NCI-H524 treated with DMSO at 0.1 percent for 48 hours (cell line): ENCODE measurements at places on chromosomes 11 and 22.

- no peak for DNase-seq
Observed at GRCh38 chr11:4748438-4748837, 21.3 kb downstream of the OR51F1 start.

DNA sequence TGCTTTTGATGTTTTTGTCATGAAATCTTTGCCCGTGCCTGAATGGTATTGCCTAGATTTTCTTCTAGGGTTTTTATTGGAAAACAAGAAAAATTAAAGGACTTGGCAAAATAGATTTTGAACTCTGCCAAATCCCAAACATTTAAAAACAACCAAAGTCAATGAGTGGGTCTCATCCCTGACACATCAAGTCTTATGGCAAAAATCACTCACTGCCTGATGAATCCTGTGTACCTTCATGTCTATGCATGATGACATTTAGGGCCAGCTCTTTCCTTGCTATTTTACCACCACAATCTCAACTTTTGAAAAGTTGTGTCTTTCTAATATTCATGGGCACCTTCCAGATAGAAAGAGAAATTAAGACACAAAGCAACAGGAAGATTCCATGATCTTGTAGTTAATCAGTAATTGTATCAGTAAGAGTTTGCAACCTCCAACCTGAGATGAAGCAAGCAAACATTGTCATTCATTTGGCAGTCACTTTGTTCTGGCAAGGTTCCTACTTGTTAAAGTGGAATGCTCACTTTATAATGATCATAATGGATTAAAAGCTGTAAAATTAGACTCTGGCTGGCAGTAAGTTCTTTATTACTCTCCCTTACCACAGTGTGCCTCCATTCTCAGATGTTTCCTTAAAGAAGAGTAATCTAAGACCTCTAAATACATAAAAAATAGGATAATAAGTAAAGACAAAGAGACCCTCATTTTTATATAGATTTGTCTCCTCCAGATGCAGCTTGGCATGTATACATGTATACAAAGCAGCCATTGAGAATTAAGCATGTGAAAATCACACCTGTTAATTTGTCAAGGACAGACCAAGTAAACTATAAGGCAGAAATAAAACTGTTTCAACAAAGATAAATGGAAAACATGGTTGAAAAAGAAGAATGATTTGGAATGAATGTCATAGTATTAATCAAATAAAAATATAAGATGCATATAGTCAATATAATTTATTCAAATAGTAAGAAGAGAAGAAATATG lies 51.6 kb downstream of the ETS1 start:
- no peak for DNase-seq

DNA sequence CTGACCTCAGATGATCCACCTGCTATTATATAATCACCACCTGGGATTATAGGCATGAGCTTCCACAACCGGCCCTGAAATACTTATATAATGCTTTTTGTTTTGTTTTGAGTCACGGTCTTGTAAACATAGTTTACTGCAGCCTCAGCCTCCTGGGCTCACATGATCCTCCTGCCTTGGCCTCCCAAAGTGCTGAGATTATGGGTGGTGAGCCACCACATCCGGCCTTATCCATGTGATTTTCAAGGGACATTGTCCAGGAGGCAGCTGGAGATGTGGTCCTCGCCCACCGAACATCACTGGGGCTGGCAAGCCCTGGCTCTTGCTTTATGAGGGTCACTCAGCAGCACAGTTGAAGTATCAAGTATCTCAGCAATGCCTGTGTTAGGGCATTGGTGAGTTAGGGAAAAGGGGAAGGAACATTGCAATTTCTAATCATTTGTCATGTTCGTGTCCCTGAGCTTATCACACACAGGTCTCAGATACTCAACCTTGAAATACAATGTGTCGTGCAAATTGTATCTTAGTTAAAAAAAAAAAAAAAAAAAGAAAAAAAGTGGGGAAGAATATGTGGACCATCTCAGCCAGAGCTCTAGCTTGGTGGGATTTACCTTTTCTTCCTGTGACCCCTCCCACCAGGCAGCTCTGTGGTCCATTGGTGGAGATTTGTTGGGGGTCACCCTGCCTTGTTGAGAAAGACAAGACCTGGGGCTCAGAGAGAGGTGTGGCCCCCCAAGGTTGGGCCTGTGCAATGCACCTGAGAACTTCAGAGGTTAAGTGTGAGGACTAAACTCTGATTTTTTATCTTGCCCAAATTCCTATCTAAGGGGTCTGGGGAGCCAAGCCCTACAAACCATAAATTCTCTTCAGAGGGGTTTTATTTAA lies 40.4 kb upstream of the MAPK1 start:
- no peak for DNase-seq

GRCh38 chr11:64285885-64286800 lies 495 bp downstream of the GPR137 start:
- no peak for DNase-seq

- no peak for DNase-seq
Observed at GRCh38 chr11:76008474-76008873, 193.5 kb downstream of the UVRAG start.

DNA sequence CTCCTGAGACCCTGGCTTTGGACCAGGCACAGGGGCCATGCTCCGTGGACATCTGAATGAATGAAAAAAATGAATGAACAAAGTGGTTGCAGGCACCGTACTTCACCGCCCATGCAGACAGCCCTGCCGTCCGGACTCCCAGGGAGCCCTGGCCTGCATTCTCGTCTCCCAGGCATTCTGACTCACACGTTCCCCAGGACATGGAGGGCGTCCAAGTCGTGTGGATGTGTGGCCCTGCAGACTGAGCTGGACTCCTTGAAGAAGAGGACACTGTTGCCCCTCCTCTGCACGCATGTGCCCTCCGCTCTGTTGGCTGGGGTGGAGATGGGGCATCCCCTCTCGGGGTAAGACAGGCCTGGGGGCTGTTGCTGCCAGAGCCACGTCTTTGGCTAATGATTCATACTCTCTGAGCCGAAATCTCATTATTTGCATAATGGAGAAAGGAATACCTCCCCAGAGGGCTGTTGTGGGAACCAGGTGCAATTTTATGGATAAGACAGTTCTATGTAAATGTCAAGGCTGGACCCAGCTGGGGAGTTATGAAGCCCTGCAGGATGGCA lies 49.7 kb downstream of the RTL6 start:
- no peak for DNase-seq

DNA sequence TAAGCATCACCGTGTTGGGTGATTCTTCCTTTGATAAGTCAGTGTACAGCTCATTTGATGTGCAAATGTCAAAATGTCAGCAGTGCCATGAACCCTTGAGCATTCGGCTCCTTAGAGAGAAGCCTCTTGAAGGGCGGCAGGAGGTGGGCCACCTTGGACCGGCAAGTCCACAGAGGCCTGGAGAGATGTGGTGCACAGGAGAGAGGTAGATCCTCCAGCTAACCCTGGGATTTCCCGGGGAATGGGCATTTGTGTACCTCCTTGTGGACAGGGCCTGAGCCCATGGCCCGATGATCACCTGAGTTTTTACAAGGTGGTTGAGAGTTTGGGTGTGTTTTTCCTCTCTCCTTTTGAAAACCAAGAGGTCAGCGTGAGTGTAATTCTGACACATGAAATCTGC lies 133.2 kb upstream of the RCN1 start:
- no peak for DNase-seq

GRCh38 chr11:133078012-133078411 lies 454.3 kb downstream of the OPCML start:
- DNase-seq: no peak

- no peak for DNase-seq
Observed at GRCh38 chr11:11856638-11857037, 14.9 kb downstream of the USP47 start.

- no peak for DNase-seq
Observed at GRCh38 chr11:3092603-3093141, 35.4 kb upstream of the CARS1 start.

DNA sequence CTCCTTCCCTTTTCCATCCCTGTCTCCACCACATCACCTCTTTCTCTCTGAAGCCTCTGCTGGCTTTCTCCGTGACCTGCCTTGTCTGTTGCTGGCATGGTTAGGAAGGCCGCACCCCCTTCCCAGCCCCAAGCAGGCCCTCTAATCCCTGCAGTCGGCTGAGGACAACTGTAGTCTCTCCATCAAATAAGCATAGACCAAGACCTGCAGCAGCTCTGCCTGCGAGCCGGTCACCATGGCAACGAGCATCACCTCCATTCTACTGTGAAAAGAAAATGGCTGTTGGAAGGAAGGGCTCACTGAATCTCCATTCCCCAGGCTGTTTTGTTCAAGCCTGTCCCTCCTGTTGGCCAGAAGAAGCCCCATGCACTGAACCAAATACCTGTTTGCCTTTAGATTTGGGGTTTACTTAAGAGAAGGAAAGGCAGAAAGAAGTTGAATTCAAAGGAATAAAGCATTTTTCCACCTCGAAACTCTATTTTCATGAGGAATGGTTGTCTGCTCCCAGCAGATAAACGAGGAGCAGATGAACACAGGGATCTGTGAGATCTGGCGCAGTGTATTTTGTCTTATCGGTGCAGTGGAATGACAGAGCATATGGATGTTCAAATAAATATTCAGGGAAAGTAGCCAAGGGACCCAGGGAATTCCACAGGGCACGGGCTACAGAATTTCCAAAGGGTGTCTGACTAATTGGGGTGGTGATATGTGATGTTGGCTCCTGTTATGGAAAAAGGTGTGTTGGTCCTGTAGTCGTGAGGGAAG lies 113.1 kb upstream of the TTC12 start:
- no peak for DNase-seq

DNA sequence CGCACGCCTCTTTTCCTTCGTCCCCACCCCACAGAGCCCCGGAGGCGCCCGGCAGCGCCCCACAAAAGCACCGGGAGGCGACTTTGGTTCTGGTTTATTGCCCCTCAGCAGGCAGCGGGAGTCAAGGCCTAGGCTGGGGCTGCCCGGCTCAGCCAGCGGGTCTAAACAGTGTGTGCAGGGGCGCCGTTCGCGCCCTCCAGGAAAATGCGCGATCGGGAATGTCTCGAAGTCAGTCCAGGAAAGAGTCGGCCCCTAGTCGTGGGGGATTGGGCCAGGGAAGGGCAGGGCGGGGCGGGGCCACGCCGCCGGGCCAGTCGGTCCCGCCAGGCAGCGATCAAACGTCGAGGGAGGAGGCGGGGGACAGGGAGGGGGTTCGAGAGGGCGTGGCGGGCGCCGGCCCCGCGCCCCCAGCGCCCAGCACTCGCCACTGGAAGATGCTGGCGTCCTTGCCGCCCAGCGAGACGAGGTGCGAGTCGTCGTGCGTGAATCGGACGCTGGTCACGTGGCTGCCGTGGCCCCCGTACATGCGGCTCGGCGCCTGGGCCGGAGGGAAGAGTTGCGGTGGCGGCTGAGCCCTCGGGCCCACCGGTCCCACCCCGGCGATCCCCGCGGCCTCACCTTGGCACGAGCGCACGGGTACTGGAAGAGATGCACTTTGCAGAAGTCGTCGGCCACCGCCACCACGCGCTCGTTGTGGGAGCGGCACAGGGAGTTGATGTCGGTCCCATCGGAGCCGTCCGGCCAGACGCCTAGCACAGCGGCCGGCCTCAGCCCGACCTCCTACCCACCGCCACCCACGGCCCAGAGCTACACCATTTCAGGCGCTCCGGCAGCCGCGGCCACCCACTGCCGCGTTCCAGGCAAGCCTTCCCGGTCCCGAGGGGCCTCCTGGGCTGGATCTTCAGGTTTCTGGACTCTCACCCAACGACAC lies 741 bp upstream of the MTA2 start:
- no peak for DNase-seq

GRCh38 chr11:35847473-35847872 lies 96.4 kb upstream of the LDLRAD3 start:
- no peak for DNase-seq

- no peak for DNase-seq
Observed at GRCh38 chr11:106216281-106216680, 138.8 kb downstream of the AASDHPPT start.

- no peak for DNase-seq
Observed at GRCh38 chr11:57477507-57478189, 17.3 kb downstream of the RTN4RL2 start.

DNA sequence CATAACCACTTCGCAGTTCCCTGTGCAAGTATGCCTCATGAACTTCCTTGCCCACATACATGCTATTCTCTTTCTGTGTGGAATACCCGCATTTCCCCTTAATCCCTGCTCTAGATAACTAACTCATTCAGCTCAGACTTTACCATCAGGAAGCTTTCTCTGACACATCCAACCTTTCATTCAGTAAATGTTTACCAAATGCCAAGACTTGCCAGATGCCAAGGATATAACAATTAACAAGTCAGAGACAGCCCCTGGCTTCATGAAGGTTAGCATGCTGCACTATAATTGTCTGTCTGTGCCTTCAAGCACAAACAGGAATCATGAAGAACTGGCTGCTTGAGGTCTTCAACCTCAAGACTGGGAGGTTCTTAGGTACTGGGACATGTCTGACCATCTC lies 71.2 kb upstream of the GDPD4 start:
- no peak for DNase-seq
